ENCODE measurements at places on chromosomes 1 and 21. TPM values are rescaled to one million over a fixed set of nuclear protein-coding genes. Genes with fewer than 3 reads are reported as not detected.

DNA sequence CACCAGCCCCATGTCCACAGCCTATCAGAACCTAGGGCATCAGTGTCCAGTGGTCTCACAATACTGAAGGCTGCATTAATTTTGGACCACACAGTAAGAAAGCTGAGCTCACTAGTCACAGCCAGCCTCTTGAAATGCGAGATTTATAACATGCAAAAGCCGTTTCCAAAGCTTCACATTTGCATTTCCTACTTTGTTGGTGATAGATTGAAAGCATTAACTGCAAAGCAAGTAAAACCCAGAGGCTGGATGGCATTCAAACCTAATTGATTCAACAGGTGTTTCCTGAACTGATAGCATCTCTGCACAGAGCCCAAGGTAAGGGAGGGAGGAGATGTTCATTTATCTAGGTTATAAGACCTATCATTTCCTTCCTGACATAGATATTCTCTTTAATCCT is 410.1 kb downstream of the OMA1 start:
- no peak for DNase-seq

DNA sequence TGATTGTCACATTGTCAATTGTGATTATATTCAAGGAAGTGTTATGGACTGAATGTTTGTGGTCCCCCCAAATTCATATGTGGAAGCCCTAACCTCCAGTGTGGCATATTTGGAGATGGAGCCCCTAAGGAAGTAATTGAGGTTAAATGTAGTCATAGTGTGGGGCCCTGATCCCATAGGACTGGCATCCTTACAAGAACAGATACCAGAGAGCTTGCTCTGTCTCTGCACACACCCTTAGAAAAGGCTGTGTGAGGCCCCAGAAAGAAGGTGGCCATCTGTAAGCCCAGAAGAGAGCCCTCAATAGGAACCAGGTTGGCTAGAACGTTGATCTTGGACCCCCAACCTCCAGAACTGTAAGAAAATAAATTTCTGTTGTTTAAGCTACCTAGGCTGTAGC is 28.1 kb downstream of the VANGL1 start:
- DNase-seq = no peak

DNA sequence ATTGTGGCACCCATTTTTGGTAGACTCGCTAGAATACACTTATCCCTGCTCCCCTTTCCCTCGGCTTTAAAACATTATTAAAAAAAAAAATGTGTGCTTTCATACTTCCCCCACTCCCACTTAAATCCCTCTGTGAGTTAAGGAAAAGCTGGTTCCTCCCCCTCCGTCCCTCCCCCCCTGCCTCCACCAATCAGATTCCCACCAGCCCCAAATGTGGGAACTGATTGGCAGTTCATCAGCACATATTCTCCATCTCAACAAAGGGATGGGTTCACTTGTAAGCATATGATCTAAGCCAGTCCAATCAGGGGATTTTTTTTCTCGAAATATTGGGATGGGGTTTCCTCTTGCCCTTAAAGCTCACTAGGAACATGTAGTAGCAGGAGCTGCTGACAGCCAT is 10.8 kb upstream of the FYB2 start:
- DNase-seq = no peak

GRCh38 chr1:246126580-246126979 is 380.5 kb downstream of the SMYD3 start:
- DNase-seq = no peak

DNA sequence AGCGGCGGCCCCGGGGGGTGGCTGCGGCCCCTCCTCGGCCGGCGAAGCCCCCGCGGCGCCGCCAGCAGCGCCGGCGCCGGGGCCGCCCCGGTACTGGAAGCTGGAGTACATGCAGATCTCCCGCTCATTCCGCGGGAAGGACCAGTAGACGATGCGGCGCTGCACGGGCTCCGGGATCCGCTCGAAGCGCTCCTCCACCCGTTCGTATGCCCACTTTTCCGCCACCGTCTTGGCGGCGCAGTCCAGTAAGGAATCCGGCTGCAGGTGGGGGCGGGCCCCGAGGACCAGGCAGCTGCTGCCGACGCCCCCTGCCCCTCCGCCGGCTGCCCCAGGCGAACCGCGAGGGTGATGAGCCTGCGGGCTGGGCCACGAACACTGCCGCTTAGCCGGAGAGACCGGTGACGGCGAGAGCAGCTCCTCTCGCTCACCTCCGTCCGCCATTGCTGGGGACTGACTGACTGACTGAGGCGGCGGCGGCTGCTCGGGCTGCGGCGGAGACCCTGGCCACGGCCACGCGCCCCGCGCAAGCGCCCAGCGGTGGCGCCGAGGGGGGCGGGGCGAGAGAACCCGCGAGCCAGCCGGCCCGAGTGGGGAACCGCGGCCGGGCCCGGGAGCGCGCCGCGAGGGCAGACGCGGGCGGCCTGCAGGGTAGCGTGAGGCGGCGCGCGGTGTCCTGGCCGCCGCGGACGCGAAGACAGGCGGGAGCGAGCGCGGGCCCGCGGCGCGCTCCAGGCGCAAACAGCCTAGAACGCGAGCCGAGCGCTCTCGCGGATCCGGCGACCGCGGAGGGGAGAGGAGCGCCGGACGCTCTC is at the start of gene ZSWIM5:
ZSWIM5 (minus strand) TSS at position 696 of the 812 bp plus-strand sequence; CDS start at position 441, 255 bp downstream.
- DNase-seq = no peak

- no peak for DNase-seq
These were observed 11.2 kb upstream of the LORICRIN start for GRCh38 chr1:153248176-153248879.

- DNase-seq = no peak
These were observed 8.7 kb downstream of the PROX1 start for GRCh38 chr1:213996320-213997037.

DNA sequence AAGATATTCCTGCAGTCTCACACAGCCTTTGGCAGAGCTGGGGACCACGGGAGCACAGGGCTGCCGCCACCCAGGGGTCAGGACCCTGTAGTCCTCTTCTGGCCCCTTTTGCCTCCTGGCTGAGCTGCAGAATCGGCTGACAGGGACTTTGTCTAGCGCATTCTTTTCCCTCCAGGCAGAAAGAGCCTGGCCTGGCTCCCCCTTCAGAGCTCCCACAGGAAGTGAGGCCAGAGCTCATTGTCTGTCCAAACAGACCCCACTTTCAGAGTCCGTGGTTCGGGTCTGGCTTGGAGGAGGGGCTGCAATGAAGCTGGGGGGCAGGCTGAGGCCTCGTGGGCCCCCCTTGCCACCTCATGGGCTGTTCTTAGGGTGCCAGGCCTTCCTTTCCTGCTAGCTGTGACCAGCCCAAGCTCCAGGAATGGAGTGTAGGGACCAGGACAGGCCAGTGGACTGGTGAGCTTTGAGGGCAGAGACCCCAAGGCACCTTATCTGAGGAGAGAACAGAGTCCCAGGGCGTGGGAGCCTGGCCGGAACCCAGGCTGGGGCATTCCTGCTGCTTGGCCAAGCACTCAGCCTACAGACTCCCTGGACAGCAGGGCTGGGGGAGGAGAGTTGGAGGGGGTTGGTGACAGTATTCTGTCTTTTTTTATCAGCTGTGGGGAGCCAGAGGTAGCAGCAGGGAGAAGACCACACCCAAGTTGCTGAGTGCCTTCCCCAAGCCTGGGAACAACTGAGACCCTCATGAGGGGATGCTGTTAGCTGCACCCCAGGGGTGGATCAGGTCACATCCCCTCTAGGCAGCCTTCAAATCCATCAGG is 4.7 kb downstream of the CELSR2 start:
- DNase-seq = no peak

DNA sequence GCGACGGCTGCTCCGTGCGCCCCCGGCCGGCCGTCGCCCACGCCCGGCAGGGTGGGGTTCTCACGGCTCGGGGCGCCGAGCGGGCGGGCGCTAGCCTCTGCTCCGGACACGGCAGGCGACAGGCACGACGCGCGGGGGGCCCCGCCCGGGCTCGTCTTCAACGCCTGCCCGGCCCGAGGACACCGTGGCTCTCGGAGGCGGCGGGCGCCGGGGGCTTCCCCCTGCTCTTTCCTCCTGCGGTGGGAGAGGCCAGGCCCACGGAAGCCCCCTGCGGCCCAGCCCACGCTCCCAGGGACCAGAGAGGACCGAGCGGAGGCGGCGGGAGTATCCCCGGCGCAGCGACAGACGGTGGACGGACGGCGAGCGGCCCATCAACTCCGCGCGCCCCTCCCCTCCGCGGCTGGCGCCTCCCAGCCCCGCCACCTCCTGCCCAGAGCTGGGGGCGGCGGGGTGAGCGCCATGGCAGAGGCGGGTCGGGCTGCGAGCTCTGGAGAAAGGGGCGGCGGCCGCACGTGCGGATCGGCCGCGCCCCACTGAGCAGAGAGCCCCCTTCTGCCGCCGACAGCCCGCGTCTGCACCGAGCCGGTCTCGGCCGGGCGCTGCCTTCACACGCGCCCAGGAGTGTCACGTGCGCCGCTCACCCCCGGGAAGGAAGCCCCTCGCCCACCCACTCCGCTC is at the start of the genes SHE and TDRD10:
SHE (minus strand) TSS at position 347 of the 678 bp plus-strand sequence. CDS start 386 bp downstream, outside the sequence.
TDRD10 (plus strand) TSS at position 154 of the 678 bp plus-strand sequence. CDS start 4,685 bp downstream, outside the sequence.
- no peak for DNase-seq

DNA sequence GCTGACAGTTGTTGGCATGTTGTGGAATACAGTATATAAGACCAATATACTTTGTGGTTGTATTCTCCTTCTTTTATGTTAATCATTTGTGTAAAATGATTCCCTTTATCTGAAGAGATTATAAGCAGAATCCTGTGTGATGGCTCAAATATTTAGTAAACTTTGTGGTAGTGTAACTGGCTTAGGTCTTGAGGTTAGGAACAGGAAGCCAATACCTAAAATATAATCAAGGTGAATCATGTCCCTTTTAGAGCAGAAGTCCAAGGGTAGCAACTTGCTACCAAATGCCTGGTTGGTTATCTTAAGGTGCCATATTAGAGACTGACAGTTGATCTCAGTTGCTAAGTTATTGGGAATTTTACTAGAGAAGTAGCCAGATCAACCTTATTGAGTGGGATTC is 398.5 kb upstream of the ADAMTS5 start:
- no peak for DNase-seq

Gene MPZL1
- polyA plus RNA-seq = 50.5 TPM

Gene ERICH3
- not detected for polyA plus RNA-seq

Gene SHISA4
- polyA plus RNA-seq = not detected

Gene SAMSN1
- polyA plus RNA-seq = 45.9 TPM

Gene SLC1A7
- not detected for polyA plus RNA-seq
